ENCODE measurements at places on chromosomes 13 and 19.

- DNase-seq = peak; percentile 13
Observed at GRCh38 chr13:113672002-113672651, 5.1 kb downstream of the GRK1 start.

DNA sequence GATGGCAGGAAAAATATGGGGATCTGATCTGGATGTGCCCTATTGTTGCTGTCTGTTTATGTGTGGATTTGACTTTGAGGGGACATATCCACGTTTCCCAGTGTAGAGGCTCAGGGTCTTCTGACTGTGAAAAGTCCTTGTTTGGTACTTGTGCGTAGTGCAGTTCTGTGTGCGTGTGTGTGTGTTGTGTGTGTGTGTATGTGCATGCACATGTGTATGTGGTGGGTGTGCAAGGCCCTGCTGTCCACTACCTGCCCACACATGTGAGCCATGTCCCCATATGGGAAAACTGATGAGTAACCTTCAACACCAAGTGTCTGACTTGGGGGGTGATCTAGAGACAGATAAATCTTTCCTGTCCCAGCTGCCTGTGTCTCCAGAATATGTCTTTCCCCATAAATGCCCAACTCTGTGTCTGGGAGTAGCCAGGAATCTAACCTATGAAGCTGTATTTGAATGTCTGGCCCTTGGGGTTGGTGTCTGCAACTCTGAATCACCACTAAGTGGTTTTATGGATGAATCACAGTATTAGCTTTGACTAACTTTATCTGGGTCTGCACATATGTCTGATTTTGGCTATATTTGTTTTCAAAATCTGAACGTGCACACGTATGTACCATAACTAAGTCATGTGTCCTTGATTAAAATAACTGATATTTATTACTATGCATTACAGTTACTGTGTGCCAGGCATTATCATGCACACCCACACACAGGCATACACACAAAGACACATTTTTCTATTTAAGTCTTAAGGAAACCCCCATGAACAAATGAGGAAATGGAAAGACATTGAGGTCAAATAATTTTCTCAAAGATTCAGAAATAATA lies 17.4 kb downstream of the KLK2 start:
- DNase-seq = no peak

- DNase-seq = no peak
Observed at GRCh38 chr19:31073485-31074198, 275.6 kb downstream of the TSHZ3 start.

DNA sequence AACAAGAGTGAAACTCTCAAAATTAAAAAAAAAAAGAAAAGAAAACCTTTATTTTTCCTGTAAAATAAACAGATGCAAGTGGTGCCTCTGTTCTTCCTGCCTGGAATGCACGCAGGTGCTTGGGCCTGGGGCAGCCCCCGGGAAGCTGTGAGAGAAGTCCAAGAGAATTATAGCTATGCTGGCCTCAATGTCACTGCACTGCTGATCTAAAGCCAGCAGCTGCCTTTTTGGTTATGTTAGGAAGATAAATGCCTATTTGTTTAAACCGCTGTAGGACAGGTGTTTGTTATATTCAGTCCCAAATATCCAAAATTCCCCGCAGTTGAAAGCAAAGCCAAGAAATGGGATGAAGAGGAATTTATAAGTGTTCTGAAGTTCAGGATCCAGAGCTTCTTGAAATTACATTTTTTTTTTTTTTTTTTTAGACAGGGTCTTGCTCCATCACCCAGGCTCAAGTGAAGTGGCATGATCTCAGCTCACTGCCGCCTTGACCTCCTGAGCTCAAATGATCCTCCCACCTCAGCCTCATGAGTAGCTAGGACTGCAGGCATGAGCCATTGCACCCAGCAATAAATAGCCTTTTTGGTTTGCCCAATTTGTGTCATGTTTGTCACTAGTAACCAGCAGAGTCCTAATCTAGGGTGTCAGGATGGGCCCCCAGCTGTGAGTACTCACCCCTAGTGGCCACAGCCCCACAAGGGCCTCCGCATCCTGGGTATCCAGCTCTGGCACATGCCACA lies 2.2 kb downstream of the RINL start:
- DNase-seq = no peak

DNA sequence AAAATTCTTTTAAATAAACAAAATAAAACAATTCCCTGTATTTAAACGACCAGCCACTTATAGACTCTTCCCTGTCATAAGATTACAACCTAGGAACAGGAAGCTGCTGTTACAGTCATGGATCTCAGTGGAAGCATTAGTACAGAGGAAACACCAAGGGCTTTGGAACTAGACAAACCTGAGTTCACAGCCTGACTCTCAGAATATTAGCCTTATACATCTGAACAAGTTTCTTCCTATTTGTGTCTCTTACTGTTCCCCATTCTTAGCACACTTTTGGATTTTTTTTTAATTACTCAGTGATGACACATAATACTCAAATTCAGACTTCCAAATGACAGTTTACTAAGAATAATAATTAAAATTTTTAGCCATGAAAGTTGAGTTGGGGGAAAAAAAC lies 46.1 kb downstream of the ZDHHC20 start:
- no peak for DNase-seq

GRCh38 chr13:43273362-43273761 lies 250.0 kb downstream of the DNAJC15 start:
- DNase-seq = no peak

GRCh38 chr13:39485314-39485700 lies 117.7 kb downstream of the LHFPL6 start:
- DNase-seq = no peak

GRCh38 chr19:44401139-44402115 lies at the start of gene ZNF285:
Gene ZNF285, minus strand, starts transcription at chr19:44401608. Its CDS starts 4,395 bp downstream, at chr19:44397213.
- peak; percentile 96 for DNase-seq
